ENCODE measurements at places on chromosomes 16 and 17.

- DNase-seq: no peak
Measured at GRCh38 chr16:8283195-8283594, 307.1 kb downstream of the TMEM114 start.

- DNase-seq: no peak
Measured at GRCh38 chr17:81533339-81534141, 5.4 kb downstream of the FSCN2 start.

DNA sequence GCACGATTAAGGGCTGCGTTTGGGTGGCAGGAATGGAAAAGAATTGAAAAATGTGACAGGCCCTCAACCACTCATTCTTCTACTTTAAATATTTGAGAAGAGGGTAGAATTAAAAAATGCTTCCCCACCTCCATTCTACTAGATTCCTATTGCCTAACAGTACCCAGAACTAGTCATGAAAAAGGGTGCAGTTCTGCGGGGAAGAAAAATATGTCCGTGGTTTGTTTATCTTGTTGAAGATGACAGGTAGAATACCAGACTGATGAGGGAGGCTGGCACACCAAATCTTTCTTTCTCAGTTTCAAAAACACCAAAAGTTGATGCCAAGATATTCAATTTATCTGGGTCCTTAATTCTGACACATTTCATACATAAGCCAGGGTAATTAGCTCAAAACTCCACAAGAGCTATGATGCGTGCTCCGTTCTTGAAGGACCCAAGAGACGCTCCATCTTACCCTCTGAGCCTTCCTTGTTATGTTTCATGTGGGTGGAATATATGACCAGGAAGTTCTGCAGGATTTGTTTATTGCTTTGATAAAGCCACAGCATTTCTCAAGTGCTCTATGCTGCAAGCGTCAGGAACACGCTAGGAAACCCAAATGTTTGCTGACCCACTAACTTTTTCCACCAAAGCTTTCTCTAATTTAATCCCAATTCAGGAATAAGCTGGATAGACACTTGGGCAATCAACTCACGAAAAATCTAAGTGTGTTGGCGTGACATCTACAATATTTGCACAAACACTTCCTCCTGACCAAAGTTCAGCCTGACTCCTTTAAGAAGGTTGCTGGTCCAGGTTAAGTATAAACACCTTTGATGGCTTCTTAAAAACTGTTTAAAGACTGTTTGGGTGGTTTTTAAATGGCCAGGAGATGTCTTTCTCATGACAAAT lies 20.6 kb upstream of the GAN start:
- no peak for DNase-seq

GRCh38 chr16:81754858-81755257 lies 24.2 kb upstream of the PLCG2 start:
- no peak for DNase-seq

DNA sequence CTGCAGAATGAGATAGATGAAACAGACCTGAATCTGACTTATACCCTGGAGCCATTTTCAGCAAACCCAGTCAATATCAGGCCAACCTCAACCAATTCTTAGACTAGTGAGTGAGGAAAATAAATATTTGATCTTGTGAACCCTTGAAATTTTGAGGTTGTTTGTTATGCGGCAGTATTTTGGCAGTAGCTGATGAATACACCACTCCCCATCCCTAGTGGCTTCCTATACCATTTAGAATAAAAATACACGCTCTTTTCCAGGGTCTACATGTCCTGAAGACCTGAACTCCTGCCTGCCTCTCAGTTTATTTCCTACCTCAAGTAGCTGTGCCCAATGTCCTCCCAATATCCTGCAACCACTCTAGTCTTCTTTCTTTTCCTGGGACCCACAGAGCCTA lies 647.3 kb downstream of the WWOX start:
- DNase-seq: no peak

DNA sequence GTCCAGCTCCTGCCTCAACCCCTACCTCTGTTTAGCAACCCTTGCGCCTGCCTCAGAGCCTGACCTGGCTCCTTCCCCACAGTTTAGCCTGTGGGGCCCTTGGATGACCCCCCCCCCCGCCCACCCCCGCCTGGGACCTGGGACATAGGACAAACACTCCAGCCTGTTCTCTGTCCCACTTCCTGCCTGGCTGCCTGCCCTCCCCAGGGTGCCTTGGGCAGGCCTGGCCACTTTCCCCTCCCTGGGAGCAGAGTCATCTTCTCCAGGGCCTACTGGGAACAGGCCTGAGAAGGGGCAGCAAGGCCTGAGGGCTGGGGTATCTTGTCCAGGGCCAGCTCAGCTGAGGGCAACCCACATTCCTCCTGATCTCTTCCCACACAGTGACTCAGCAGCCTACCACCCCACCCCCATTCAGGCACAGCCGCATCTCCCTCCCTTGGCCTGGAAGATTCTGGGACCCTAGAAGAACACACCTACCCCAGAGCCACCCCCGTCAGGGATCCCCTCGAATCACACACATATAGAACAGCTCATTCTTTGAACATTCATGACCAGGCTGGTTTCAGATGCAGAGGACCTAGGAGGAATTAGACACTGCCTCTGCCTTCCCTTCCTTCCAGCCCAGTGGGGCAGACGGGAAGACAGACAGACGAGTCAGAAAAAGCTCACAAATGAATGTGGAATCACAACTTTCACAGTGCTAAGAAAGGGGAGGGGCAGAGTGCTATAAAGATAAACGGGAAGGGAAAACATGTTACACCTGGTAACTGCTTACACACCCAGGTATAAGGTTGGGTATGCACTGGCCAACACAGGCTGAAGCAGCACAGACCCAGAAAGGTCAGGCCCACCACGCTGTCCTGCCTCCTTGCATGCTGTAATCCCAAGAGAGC lies 6.0 kb downstream of the FHOD1 start:
- DNase-seq: no peak

GRCh38 chr16:12245088-12245920 lies 268.8 kb downstream of the SNX29 start:
- DNase-seq: no peak

DNA sequence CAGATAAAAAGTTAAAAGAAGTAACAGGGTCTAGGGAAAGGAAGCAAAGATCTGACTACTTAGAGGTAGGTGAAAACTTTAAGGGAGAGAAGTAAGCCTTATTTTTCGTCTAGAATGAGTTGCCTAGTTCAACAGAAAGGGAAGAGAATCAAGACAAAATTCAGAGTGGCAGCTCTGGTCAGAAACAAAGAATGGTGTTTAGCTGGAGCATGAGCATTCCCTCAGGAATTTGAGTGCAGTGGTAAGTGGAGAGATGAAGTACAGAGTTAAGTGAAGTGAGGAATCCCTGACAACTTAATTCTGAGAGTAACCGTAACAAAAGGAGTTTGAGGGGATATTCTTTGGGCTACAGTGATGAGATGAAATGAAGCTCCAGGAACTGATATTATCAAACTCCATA lies 11.5 kb downstream of the SMG6 start:
- no peak for DNase-seq

DNA sequence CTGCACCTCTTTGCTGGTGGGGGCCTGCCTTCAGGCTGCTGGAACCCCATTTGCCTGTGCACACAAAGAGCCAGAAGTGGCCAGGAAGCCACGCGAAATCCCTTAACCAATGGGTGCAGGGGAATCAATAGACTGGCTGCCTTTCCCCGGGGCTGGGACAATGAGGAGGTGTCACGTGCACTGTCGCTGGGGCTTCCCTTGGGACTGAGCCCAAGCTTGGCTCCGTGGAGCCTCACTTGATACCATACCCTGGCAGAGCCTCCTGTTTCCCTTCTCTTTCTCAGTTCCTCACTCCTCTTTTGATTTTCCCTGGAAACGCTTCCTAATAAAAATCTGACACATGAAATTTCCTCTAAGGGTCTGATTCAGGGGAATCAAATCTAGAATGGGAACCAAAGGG lies 38.8 kb upstream of the C16orf82 start:
- no peak for DNase-seq

DNA sequence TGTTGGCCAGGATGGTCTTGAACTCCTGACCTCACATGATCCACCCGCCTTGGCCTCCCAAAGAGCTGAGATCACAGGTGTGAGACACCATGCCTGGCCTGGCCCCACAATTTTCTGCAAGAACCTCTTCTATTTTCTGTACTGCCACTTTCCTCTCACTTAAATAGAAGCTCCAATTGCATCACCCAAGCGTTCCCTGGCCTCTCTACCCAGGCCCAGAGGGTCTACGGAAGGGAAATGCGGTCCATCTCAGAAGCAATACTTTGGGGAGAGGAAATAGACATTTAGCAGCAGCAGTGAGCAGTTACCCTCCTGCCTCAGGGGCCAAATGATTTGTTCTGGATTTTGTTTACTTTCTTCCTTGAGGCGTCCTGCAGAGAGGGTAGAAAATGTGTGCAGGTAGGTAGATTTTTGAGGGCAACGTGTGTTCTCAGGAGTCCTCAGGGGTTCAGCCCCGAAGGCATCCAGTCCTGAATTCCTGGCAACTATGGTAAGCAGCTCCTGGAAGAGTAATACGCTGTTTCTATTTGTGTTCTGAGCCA lies 11.0 kb downstream of the SLC6A4 start:
- DNase-seq: no peak

DNA sequence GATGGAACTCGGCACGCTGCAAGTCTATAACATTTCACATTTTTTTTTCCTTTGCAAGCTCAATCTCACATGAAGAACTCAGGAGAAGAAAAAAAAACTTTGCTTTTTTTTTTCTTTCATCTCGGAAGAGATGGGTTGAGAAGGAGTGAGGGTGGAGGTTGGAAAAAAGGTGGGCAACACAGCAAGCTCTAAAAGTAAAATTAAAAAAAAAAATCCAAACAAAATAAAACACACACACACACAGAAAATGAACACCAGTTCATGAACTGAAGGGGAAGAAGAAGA lies 2.5 kb downstream of the MAF start:
- DNase-seq: no peak

- DNase-seq: no peak
Measured at GRCh38 chr17:1019451-1019850, 22.5 kb downstream of the TIMM22 start.

GRCh38 chr17:65559804-65560627 lies 1.4 kb downstream of the AXIN2 start:
- no peak for DNase-seq

DNA sequence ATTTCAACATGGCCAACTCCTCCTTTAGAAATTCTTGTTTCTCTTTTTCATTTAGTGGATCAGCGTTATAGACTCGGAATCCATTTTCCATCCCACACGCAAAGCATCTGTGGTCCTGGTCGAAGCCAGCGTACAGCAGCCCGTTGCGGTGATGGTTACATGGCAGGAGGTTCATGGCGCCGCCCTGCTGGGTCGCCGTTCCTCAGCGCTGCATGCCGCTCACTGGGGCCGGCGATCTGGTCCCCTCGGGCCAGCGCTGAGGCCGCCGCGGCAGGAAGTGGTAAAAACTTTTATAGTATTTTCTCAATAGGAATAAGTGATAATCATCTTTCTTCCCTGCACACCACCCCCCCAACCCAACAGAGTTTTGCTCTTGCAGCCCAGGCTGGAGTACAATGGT lies 29.9 kb upstream of the RHOT1 start:
- DNase-seq: no peak

- DNase-seq: no peak
Measured at GRCh38 chr16:3865241-3865640, 15.3 kb downstream of the CREBBP start.

DNA sequence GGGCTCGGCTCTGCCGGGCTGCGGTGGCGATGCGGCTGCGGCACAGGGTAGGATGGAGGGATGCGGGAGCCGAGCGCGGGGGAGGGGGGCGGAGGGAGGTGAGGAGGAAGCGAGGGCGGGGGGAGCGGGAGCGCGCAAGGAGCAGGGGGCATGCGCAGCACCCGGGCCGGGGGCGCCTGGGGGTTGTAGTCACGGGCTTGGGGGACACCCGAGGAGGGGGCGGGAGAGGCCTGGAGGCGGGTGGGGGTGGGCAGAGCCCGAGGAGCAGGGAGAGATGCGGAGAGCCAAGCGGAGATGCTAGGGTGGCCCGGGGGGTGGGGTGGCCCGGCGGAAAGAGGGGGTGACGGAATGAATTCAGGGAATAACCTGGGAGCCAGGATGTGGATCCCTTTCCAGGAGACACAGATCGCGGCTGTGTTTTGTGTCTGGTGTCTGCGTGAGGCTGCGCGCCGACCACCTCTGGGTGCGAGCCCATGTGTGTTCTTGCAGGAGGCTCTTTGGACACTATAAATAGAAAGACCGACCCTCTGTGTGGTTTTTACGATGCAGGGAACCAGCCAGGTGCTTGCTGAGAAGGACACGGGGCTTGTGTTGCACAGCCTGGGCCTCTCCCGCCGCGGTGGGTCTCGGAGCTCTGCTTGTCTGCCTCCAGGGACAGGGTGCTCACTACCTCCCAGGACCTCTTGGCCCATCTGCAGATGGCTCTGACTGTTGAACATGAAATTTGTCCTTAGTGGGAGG lies at the start of gene STX1B:
STX1B (minus strand) TSS at position 54 of the 741 bp plus-strand sequence. CDS start 242 bp downstream, outside the sequence.
- DNase-seq: no peak

DNA sequence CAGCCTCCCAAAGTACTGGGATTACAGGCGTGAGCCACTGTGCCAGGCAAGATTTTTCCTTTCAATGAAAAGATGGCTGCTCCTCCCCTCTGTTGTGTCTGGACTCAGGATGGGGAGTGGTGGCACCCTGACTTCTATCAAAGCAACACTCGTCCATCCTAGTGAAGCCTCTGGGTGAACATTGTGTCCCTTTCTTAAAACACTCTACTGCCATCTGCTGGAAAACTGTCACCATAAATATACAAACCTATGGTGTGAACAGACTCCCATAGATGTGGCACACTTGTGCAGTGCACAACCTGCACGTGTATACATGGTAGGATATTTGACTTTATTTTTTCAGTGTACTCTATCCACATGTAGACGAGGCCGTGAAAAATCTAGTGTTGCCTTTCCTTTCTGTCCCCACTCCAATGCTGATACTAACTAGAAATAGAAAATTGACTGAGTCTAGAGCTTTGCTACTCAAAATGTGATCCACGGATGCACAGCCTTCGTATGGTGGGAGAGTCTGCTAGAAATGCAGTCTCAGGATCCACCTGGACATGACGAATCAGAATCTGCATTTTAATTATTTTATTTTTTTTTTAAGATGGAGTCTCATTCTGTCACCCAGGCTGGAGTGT lies 55.9 kb upstream of the PLCG2 start:
- no peak for DNase-seq

- no peak for DNase-seq
Measured at GRCh38 chr17:34406226-34406625, 43.2 kb upstream of the CCL1 start.

GRCh38 chr16:73605309-73605708 lies 557.4 kb upstream of the ZFHX3 start:
- no peak for DNase-seq

- DNase-seq: no peak
Measured at GRCh38 chr17:72184805-72185204, 64.0 kb downstream of the SOX9 start.

- DNase-seq: no peak
Measured at GRCh38 chr17:57174591-57174990, 81.7 kb upstream of the MSI2 start.

- no peak for DNase-seq
Measured at GRCh38 chr16:67415872-67416793, at the start of gene ZDHHC1. TSS of gene ZDHHC1 (minus strand) at chr16:67416477. CDS start at chr16:67407775, 8,702 bp downstream.

DNA sequence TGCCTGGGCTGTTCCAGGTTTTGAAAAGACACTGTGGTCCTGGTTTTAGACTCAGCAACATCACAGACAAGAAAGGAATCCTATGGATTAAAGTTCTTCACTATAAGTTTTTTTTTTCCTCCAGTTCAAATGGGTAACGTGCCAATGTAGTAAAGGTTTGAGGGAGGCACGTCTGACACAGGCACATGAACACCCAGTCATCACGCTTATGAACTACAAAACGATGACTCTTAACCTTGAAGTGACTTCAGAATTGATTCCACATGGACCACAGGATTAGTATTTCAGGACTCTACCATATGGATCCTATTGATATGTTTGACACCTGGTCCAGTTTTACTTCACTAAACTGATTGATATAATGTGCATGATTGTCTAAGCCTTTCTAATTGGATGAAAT lies 2.3 kb downstream of the PRMT7 start:
- DNase-seq: no peak

GRCh38 chr16:73285436-73286201 lies 237.7 kb upstream of the ZFHX3 start:
- no peak for DNase-seq
